ENCODE measurements at places on chromosomes 7 and 10.
A peak's percentile ranks its signal among the peaks of the same experiment; 100 is the strongest.

GRCh38 chr7:36862771-36863261, 138.5 kb upstream of the AOAH start:
- no peak for DNase-seq

- no peak for DNase-seq
Observed at GRCh38 chr7:152851881-152852417, 92.4 kb downstream of the ACTR3B start.

GRCh38 chr10:30036811-30037210, 22.6 kb downstream of the JCAD start:
- DNase-seq: no peak

DNA sequence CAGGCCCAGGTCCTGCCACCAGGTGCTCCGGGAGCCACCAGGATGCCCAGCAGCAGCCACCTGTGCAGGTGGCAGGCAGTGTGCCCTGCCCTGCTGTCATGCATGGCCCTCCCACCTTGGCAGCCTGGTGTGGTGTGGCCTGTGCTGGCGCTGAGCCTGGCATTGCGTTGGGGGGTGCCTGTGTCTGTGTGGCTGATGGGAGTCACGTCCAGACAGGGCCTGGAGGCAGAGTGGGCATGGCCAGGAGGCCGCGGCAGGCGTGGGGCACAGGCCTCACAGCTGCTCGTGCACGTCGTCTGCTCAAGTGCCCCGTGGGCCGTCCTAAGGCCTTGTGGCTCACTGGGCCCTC, 8.7 kb downstream of the TTYH3 start:
- no peak for DNase-seq

DNA sequence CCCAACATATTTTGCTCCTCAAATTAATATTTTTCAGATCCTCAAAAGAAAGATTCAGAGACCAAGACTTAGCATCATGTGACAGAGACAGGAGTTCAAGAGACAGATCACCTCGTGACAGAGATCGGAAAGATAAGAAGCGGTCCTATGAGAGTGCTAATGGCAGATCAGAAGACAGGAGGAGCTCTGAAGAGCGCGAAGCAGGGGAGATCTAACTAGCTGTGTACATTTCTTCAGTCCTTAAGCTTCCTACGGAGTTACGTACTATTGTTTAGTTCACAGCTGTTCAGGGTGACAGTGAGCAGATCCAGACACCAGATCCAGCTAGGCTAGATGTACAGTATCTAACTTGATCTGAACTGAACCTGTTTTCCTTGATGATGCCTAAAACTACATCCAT, 61.3 kb downstream of the KLRG2 start:
- DNase-seq: no peak

- DNase-seq: peak; percentile 90
Observed at GRCh38 chr10:88150339-88150738, 286.9 kb downstream of the PTEN start.

GRCh38 chr10:63068246-63068645, 64.9 kb upstream of the NRBF2 start:
- DNase-seq: no peak

DNA sequence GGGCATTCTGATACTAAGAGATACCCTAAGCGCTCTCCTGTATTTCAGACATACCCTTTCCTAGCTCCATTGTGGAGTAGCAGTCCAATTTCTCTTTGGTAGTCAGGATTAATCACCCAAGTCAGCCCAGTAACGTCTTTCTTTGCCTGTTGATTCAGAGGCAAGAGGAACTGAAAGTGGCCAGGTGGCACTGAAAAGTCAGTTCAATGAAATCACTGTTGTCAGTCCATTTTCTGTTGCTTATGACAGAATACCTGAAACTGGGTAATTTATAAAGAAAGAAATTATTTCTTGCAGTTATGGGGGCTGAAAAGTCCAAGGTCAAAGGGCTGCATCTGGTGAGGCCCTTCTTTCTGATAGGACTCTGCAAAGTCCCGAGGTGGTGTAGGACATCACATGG, 40.2 kb downstream of the ANKRD61 start:
- DNase-seq: no peak

DNA sequence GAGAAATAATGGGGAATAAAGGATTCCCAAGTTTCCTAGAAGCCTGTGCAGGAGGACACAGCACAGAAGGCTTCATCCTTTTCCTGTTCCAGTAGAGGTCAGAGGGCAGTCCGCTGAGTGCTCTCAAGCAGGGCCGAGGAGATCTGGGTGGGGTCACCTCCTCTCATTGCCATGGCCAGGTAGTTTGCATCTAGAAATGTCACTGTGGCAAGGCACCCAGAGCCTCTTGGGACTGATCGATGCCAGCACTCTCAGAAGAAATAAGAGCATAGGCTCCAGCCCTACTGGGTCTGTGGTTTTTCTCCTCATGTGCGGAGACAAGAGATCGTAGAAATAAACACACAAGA, 7.9 kb downstream of the NUB1 start:
- DNase-seq: no peak

- no peak for DNase-seq
Observed at GRCh38 chr10:76695069-76695468, 942.5 kb downstream of the KCNMA1 start.

GRCh38 chr10:13298748-13299436, 972 bp downstream of the PHYH start:
- no peak for DNase-seq

- peak; percentile 18 for DNase-seq
Observed at GRCh38 chr10:78365694-78366093, 332.0 kb downstream of the RPS24 start.

GRCh38 chr10:49618821-49619220, 5.0 kb downstream of the CHAT start:
- no peak for DNase-seq

- no peak for DNase-seq
Observed at GRCh38 chr7:98321301-98321700, 39.8 kb downstream of the BRI3 start.

- DNase-seq: peak; percentile 19
Observed at GRCh38 chr10:5447611-5448071, 35.3 kb downstream of the NET1 start.

- DNase-seq: no peak
Observed at GRCh38 chr10:100204370-100204769, 18.5 kb upstream of the ERLIN1 start.

DNA sequence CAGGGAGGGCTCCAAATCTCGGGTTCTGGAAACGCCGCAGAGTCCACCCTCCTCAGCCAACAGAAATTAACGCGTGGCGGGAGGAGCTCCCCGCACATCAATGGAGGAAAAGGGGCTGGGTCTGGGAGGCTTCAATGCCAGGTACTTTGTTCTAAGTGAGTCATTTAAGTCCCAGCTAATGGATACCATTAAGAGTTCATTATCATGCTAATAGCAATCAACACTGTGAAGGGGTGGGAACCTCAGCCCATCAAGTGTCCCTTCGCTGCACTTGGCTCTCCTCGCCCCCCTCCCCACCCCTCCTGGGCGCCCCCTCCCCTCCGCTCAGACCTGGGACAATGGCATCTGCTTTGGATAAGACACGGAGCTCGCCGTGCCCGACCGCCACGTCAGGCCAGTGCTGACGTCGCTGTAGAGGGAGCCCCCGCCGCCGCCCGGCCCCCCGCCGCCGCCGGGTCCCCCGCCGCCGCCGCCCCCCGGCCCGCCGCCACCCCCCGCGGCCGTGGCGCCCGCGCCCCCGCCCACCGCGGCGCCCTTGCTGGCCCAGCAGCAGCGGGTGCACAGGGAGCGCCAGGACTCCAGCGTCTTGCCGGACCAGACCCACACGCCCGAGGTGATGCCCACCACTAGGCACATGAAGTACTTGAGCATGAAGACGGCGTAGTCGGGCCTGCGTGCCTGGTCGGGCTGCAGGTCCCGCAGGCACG, 2.9 kb downstream of the FZD8 start:
- DNase-seq: no peak

GRCh38 chr7:47803025-47803424, 145.2 kb downstream of the PKD1L1 start:
- no peak for DNase-seq

GRCh38 chr10:30589441-30589840, 40.1 kb downstream of the LYZL2 start:
- DNase-seq: no peak

- DNase-seq: peak; percentile 6
Observed at GRCh38 chr10:11475831-11476434, 135.5 kb downstream of the USP6NL start.

- DNase-seq: peak; percentile 23
Observed at GRCh38 chr10:118310822-118311221, 31.3 kb downstream of the FAM204A start.

DNA sequence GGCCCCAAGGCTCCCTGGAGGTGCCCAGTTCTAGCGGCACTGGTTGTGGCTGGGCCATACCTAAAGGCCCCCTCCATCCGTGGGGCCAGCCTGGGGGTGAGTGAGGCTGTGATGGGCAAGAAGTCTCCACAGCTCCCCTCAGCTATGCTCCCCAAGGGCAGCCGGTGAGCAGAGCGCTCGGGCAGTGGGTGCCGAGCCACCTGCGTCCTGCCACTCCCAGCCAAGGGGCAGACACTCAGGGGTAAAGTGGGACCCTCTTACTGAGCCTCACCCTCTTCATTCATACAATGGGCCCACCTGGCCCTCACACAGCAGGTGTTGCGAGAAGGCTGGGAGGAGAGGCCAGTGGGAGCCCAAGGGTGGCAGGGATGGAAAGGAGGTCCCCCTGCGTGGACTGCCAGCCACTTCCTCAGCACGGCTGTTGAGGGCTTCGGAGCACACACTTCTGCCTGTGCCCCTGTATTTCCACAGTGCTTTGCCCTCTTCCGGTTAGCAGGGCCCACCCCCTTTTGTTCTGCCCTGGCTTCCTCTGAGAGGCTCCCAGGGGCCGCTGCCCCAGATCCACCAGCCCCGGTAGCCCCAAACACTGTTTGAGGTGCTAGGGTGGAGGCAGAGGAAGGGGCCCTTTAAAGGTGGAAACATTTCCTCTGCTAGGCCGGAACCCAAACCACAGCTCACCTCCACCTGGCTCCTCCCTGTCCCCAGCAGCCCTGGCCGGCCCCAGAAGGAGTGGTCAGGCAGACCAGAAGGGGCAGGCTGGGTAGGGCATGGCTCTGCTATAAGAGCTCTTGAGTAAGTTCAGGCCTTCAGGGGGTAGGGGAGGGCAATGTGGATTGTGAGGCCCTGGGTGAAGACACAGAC, 16.4 kb upstream of the C10orf105 start:
- no peak for DNase-seq

GRCh38 chr10:38045129-38045528, 34.7 kb downstream of the ZNF33A start:
- no peak for DNase-seq

DNA sequence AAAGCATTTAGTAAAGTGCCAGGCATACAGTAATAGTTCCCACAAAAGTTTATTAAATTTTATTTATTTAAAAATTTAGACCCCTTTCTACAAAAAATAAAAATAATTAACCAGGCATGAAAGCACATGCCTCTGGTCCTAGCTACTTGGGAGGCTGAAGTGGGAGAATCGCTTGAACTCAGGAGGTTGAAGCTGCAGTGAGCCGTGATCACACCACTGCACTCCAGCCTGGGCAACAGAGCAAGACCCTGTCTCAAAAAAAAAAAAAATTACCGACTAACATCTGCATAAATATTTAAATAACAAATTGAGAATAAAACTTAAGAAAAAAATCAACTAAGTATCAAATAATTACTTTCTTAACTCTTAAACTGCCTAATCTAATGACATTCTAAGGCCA, 64.3 kb upstream of the TRIM24 start:
- DNase-seq: no peak

- DNase-seq: no peak
Observed at GRCh38 chr10:127878475-127879055, 14.2 kb downstream of the CLRN3 start.

GRCh38 chr7:45192621-45193041, 35.0 kb downstream of the RAMP3 start:
- no peak for DNase-seq

GRCh38 chr7:44621034-44621749, 14.8 kb downstream of the OGDH start:
- no peak for DNase-seq

- DNase-seq: peak; percentile 46
Observed at GRCh38 chr10:15433850-15434537, 62.9 kb upstream of the FAM171A1 start.

DNA sequence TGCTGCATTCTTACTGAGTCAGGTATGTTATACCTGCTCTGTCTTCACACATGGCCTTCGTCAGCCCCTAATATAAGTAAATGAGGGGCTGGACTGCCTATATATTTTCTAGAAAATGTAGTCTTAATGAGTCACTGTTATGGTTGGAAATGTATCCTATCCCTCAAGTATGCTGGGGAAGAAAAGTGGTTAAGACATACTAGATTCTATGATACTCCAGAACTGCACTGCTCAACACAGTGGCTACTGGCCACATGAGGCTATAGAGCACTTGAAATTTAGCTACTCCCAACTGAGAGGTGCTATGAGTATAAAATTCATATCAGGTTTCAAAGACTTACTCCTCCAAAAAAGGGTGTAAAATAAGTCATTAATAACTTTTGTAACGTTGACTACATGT, 104.3 kb upstream of the STEAP1B start:
- DNase-seq: no peak

- DNase-seq: no peak
Observed at GRCh38 chr10:102713539-102713813, 721 bp downstream of the ARL3 start.

- no peak for DNase-seq
Observed at GRCh38 chr10:101280511-101280910, 51.2 kb upstream of the LBX1 start.

DNA sequence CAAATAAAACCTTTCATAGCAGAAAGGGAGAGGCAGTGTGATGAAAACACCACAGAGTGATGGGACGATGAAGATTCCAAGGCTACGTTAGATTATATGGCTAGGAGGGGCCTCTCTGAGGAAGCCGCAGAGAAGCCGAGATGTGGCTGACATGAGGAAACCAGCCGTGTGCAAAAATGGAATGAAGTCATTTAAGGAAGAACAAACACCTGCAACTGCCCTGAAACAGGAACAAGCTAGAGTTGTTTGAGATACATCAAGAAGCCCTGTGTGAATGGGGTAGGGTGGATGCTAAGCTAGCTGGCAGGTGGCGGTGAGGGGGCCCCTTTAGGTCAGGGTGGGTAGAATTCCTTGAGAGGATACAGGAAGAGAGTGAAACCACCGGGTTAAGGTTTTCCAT, 129.5 kb downstream of the KLF6 start:
- no peak for DNase-seq

DNA sequence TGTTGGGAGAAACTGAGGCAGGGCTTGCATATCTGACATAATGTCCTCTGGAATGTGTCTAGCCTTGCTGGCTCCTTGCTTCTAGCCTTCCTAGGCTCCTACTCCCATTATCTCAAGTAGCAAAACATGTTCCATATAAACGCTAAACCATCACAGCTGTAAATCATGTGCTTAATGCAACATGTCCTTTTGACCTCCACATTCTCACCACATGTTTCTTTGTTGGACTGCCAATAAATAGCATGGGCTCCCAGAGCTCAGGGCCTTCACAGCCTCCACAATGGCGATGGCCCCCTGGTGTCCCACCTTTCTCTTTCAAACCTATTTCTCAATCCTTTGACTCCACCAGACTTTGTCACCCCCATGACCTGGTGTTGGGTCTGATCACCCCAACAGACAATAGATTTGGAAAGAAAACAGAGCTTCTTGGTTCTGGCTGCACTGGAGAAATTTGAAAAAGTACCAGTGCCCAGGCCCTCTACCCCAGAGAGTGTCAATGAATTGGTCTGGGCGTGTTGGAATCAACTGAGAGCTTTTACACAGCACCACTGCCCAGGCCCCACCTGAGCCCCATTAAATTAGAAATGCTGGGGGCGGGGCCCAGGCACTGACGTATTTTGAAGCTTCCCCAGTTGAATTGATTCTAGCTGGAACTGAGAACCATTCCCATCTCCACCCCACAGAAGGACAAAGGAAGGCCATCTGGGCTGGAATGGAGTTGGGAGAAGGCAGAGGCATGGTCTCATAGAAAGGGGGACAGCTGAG, 41.3 kb upstream of the GGCT start:
- DNase-seq: no peak

- DNase-seq: no peak
Observed at GRCh38 chr7:47415318-47416212, 166.3 kb downstream of the TNS3 start.

Data from HFFc6 (cell line).